ENCODE measurements at places on chromosomes 13 and 19.

GRCh38 chr19:3080286-3080685, 13.9 kb upstream of the GNA11 start:
- DNase-seq, result no peak

DNA sequence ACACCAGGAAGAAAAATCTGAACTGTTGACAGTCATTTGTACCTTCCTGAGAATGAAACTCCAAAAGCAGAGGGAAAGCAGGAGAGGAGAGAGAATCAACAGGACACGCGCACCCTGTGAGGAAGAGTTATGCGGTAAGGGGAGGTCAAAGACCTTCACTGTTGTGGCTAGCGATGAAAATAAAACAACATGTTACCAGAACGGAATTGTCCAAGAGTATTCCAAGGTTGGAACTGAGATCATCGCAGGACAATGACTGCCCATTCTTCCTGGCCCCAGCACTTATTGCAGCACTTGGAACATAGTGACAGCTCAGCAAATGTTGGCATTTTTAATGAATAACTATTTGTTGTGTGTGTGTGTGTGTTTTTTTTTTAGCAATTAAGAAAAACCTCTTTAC, 176.0 kb upstream of the TSC22D1 start:
- DNase-seq, result no peak

- DNase-seq, result no peak
Observed at GRCh38 chr19:38635483-38636399, 11.7 kb upstream of the ACTN4 start.

DNA sequence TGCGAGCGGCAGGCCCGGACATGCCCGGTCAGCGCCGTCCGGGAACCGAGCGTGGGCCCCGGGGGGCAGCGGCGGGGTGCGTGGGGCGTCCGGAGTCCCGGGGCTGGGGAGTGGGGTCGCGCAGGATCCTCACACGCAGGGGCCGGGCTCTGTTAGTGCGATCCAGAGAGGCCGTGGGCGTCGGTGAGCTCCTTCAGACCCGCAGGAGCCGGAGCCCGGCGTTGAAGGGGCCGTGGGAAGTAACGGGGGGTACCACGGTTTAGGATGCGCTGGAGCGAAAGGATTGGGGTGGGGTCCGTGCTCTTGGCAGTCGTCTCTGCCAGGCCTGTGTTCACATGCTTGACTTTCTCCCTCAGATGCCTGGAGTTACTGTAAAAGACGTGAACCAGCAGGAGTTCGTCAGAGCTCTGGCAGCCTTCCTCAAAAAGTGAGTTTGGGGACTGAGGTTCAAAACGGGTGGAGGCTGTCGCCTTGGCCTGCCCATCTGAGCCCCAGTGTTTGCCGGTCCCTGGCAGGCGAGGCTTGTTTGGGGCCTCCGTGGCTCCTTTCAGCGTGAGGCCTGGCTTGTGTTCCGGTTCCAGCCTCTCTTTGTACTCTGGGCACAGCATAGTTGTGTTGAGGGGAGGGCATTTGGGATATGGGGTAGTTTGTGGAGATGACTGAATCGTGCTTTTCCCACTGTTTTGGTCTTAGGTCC, 512 bp downstream of the RPS19 start:
- DNase-seq, result peak; percentile 42

- no peak for DNase-seq
Observed at GRCh38 chr13:105153611-105154010, 1381.9 kb downstream of the EFNB2 start.

DNA sequence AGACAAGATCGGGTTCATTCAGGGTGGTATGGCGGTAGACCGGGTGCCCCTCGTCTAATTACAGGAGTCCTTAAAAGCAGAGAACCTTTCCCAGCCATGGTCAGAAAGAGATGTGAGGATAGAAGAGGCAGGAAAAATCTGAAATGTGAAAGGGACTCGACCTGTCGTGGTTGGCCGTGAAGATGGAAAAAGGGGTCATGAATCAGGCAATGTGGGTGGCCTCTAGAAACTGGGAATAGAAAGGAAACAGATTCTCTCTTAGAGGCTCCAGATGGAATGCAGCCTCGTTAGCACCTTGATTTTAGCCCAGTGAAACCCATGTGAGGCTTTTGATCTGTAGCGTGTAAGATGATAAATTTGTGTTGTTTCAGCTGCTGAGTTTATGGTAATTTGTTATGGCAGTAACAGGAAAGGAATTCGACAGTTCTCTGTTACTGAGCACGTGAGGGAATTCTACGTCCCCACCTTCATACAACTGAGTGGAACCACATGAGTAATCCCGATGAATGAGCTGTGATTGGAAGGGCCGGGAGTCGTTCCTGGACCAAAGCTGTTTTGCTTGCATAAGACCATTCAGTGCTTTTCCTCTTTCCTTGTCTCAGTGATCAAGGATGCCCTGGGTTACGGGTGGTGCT, 11.0 kb upstream of the CA11 start:
- peak; percentile 48 for DNase-seq

GRCh38 chr13:60210510-60211330, 47.0 kb upstream of the DIAPH3 start:
- no peak for DNase-seq

- peak; percentile 27 for DNase-seq
Observed at GRCh38 chr13:41398494-41399170, 58.7 kb upstream of the RGCC start.

GRCh38 chr19:1566392-1567115, 1.6 kb downstream of the MEX3D start:
- peak; percentile 94 for DNase-seq

DNA sequence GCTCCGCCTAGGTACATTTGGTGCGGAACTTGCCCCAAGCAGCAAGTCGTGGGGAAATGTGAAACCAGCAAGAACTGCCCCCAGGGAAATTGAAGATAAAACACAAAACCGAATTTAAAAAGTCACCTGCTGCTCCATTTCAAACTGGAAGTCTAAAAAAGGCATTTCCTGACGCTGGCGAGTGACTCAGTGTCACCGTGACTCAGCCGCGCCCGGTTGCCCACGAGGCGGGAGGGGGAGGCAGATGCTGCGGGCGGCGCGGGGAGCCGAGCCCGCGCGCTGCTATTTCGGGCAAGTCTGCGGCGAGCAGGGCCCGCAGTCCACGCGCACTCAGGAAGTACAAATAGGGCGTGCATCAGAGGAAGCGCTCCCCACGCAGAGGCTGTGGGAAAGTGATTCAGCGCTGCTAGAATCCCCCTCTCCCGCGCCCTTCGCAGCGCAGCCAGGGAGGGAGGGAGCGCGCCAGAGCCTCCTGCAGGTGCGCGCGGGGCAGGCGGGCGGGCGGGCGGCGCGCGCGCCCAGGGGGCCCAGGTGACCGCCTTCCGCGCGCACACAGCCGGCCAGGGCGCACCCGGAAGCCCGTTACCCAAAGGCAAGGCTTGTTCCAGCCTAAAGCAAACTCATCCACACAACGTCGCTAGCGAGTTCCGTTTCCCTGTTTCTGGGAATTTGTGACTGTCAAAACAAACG, 168.8 kb downstream of the COL4A1 start:
- DNase-seq, result peak; percentile 76

- no peak for DNase-seq
Observed at GRCh38 chr13:87536499-87536898, 134.7 kb upstream of the SLITRK5 start.

DNA sequence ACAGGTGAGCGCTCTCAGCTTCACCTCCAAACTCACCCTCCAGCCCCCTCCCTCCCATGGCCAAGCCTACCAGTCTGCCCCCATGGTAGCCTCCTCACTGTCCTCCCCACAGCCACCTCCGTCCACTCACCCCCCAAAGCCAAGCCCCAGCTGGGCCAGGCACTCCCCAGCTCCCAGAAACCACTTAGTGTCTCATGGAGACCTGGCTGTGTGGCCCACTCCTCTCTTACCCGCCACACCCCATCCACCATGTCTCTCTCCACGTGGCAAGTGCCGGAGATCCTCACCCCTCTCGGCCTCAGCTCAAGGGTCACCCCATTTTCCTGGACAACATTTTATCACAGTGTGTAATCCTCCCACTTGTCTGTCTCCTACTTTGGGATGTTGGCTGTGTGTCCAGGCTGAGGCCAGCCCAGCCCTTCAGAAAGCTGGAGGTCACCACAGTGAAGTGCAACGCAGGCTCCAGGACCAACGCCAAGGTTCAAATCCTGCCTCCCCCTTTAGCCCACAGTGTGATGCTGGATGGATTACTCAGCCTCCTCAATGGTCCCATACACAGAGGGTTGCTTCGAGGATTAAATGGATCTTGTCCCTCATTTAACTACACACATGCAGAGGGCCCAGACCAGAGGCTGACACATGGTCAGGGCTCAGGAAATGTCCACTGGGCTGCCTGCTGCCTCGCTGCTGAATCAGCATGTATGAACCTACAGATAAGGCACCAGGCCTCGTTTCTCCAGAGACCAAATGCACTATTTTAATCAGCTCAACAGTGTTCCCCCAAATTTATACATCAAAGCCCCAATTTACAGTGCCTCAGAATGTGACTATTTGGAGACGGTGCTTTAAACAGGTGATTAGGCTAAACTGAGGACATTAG, 71.3 kb downstream of the CEBPG start:
- DNase-seq, result no peak

Data from right kidney (tissue), 9 donors.